ENCODE measurements at places on chromosomes 3 and 15.

DNA sequence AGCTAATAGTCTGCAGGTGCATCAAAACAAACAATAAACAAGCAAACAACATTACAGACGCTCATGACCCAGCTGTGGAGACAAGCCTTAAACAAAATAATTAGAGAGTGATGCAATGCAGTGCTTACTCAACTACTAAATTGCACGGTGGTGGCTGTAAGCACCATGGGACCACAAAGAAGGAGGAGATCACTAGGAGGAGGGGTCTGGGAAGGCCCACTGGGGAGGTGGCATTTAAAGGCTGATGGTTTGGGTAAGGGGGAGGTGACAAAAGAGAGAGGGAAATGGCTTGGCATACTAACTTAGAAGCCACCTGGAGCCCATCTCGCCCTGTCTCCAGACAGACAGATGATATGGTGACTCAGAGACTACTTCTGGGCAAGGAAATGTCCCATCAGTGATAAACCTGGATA, 516.7 kb downstream of the FOXP1 start:
- DNase-seq: no peak

DNA sequence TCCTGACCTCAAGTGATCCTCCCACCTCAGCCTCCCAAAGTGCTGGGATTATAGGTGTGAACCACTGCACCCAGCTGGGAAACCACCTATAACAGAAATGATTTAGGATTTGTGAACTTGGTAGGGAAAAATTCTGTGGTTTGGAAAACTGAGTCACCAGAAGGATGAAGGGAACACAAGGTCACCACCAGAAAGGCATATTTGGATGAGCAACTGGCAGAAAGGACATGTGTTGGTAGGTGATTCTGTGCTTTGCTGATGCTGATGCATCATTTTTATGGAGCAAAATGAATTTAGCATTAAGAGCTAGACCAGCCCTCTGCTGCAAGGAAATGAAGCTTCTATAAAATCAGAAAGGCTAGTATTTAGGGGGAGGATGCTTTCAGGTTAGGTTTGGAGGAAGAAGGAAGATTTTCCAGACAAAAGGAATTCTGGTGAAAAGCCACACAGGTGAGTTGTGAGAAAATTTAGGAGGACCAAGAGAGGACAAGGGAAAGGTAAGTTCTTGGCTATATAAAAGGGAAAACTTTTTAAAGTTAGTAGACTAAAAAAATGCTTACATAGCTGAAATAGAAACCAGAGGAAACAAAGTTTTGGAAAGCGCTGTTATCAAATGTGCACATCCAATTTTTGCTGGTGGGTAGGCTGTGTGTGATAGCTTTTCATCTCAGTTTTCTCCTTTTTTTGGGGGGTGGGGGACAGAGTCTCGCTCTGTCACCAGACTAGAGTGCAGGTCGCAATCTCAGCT, 3.6 kb downstream of the PXK start:
- DNase-seq: no peak

- no peak for DNase-seq
Observed at GRCh38 chr3:169575381-169575780, 88.1 kb downstream of the MECOM start.

GRCh38 chr3:62873761-62874710, 1.2 kb downstream of the CADPS start:
- peak; percentile 93 for DNase-seq

- DNase-seq: no peak
Observed at GRCh38 chr3:17111586-17111985, 226.8 kb downstream of the PLCL2 start.

GRCh38 chr3:56826831-56827722, 25.3 kb upstream of the ARHGEF3 start:
- DNase-seq: no peak

DNA sequence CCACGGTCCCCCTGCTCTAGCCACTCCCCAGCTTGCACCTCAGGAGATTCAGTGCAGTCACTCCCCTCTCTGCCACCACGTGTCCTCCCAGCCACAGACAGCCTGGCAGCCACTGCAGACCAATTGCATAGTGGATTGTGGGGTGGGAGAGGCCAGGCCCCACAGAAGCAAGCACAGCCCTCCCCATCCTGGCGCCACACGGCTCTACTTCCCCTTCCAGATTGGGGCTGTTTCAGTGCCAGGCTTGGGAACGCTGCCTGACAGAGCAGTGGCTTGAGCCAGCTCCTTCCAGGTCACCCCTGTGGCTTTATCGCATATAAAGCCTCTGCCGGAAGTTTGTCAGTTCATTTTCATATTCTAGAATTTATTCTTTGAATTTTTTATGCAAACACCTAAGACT, 90.7 kb downstream of the TMEM266 start:
- DNase-seq: no peak

DNA sequence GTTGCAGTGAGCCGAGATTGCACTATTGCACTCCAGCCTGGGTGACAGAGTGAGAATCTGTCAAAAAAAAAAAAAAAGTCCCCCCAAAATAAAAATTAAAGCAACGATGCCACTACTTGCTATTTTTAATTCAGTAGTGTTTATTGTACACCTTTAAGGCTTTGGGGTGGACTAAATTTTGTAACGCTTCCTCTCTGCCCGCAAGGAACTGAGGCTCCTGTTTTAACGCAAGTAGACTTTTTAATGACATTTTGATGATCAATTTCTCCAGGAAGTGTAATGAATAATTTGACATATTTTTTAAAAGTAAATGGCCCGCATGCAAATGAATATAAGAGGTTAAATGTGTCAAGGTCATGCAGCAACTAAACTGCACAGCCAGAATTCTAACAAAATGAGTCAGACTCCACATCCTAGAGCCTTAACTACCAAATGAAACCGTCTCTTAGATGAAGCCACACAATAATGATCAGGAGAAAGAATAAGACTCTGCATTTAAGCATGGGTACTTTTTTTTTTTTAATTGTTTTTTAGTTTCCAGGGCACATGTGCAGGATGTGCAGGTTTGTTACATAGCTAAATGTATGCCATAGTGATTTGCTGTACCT, 96.8 kb upstream of the LMOD3 start:
- DNase-seq: no peak

DNA sequence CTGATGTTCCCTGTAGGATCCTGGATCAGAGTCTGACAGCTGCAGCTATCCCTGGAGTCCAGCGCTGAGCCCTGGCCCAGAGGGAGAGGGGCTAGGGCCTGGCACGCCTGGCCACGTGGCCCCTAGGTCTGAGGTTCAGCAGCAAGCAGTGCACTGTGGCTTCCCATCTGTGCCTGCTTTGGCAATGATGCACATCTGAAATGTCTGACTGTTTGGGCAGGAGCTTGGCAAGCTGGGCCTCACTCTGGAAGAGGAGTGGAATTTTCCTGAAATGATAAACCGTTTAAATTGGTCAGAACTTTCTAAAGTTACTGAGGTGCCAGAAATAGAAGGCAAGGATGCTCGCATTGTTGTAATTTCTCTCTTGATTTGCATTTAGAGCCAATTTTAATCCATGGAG, 48.8 kb upstream of the MRPS22 start:
- no peak for DNase-seq

GRCh38 chr3:56408761-56409196, 59.5 kb downstream of the ERC2 start:
- DNase-seq: peak; percentile 30

- DNase-seq: no peak
Observed at GRCh38 chr3:30201715-30202114, 404.7 kb upstream of the TGFBR2 start.

DNA sequence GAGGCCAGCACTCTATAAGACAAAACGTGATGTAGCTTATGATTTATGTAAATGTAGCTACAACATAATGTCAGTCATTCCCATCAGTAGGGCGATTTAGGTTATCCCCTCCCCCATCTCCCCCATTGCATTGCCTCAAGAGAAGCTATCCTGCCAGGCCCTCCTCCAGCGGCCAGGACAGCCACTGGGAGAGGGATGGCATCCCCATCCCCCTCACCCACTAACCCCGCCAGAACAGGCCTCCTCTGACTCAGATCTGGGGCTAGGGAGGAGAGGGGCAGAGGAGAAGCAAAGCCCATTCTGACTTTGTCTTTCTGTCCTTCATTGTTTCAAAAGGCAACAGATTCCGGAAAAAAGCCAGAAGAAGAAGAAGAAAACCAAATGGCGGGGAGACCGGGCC, 32.6 kb upstream of the ESYT3 start:
- DNase-seq: no peak

- DNase-seq: no peak
Observed at GRCh38 chr3:102206511-102207031, 228.2 kb upstream of the ZPLD1 start.

DNA sequence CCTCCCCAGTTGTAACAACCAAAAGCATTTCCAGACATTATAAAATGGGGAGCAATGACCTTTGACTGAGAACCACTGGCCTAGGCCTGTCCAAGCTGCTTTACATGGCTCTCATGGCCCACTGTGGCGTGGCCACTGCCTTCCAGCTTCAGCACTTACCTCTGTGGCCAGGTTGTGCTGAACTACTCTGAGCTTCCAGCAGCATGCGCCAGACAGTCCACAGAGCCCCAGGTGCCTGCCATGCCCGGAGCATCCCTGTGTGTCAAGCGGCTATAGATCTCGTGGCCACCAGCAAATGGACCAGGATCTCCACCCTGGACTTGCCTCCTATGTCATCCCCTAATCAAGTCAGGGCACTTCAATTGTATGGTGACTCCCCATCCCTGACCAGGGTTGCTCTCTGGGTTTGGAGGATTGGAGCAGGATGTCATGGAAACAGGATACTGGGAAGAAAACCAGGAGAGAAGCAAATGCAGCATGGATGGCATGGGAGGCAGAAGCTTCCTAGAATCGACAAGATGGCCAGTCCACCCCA, 199.7 kb downstream of the UACA start:
- peak; percentile 27 for DNase-seq

GRCh38 chr3:124664804-124665203, 65.4 kb upstream of the UMPS start:
- no peak for DNase-seq

DNA sequence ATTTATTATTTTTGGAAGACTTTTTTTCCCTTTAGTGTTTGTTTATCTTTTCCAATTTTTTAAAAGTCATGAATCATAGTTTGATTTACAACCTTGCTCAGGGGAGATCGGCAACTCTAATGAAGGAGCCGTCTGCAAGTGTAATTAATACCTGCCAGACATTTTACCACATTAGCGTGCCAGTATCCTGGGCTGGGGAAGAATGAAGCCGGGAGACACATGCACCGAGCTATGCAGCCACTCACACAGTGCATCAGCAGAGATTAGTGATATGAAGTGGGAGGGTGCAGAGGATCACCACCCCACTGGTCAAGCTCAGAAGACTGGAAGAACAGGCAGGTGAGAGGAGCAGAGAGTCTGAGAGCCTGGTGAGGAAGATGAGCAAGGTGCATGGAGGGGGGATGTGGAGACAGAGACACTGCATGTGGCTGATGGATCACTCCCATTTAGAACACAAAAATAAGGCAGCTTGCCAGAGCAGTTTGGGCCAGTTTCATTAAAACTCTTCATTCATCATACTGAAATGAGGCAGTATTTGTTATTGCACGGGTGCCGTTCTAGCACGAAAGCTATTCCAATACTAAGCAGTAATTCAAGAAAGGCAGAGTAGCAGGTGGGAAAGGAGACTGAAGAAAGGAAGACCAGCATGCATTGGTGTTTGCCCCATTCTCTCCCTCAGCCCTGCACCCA, 821.6 kb downstream of the TUSC7 start:
- no peak for DNase-seq

DNA sequence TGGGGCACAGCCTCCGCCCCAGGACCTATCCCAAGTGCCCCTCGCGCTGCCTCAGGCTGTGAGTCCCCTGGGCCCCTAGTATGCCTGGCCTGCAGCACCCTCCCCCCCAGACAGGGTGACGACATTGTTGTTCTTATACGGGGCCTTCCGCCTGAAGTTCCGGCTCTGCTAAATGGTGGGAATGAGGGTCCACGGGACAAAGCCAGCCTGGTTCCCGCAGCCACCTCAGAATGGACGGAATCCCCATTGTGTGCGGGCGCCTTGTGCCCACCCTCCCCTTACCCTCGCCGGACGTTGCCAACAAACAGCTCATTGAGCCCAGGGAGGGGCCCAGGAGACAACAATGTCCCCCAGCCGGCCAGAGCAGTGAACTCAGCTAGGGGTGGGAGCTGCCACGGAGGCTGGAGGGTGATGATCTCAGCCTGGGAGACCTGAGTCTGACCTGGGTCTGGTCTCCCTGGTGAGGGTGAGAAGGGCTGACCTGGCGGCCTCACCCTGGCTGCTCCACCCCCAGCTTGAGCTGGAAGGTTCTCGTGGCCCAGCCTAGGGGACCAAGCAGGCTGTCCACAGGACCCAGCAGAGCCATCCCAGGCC, 10.2 kb upstream of the DLL4 start:
- no peak for DNase-seq

DNA sequence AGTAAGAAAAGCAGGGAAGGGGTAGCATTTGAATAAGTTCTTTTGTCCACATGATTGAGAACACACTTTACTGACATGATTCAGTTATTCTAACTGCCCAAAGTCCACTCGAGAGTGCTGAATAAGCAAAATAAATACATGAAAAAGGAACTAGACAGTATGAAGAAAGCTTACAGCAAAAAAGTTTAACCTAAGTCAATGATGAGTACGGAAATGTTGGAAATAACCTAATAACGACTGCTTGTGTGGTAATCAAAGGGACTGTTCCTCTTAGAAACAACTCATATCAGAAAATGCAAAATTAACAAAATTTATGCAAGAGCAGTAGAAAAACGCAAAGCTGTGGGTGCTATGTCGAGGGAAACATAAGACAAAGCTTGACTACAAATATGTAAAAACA, 36.6 kb downstream of the DMXL2 start:
- no peak for DNase-seq

DNA sequence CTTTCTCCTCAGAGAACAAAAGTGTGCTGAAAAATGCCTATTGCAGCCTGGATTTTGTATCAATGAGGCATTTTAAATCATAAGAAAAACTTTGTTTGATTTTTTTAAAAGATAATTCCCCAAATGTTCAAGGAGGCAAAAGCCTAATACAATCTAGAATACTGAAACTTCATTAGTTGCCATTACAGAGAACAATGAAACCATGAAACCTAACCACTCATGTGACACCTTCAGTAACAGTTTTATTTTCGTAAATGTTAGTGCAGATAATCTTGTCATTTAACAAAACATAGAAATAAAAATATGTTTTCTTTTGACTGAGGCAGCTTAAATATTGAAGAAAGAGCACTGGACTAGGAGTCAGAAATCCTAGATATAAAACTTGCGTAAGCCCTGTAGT, 655.9 kb downstream of the RBMS3 start:
- DNase-seq: no peak

- no peak for DNase-seq
Observed at GRCh38 chr3:73999501-73999900, 374.8 kb upstream of the PDZRN3 start.

GRCh38 chr3:103512595-103512994, 1077.8 kb downstream of the ZPLD1 start:
- DNase-seq: no peak

GRCh38 chr3:134449277-134449676, 36.5 kb downstream of the ANAPC13 start:
- DNase-seq: peak; percentile 73

- DNase-seq: peak; percentile 14
Observed at GRCh38 chr15:63596676-63597037, 530 bp upstream of the FBXL22 start.
